ENCODE measurements at places on chromosomes 13 and 19.
A peak's percentile ranks its signal among the peaks of the same experiment; 100 is the strongest.

GRCh38 chr13:88925954-88926353, 1254.8 kb downstream of the SLITRK5 start:
- DNase-seq: no peak

DNA sequence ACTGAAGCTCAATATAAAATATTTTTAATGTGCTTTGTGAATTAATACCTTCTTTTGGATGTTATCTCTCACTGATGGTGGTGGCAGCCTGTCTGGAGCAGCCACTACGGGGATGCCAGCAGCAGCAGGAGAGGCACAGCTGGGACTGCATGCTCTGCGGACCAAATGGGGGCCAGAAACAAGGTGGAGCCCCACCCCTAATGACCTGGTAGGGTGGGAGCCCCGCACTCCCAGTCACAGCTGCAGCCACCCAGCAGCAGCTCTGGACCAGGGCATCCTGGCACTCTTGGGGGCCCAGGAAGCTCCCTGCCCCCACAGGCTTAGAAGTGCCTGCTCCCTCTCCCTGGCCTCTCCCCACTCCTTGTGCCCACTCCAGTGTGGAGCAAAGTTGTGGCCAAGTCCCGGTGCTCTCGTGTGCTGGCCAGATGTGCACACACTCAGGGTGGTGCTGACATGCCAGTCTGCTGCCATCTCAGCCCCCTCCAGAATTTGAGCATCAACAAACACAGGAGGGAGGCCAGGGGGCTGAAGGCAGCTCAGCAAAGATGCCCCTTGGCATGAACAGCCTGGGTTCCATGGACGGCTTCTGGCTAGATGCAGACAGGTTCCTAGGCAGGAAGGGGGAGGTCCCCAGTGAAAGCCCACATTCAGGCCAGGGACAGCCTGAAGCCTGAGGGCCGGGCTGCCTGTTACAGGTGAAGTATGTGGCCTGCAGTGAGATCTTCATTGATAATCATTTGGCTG, 696.7 kb upstream of the SLITRK5 start:
- no peak for DNase-seq

DNA sequence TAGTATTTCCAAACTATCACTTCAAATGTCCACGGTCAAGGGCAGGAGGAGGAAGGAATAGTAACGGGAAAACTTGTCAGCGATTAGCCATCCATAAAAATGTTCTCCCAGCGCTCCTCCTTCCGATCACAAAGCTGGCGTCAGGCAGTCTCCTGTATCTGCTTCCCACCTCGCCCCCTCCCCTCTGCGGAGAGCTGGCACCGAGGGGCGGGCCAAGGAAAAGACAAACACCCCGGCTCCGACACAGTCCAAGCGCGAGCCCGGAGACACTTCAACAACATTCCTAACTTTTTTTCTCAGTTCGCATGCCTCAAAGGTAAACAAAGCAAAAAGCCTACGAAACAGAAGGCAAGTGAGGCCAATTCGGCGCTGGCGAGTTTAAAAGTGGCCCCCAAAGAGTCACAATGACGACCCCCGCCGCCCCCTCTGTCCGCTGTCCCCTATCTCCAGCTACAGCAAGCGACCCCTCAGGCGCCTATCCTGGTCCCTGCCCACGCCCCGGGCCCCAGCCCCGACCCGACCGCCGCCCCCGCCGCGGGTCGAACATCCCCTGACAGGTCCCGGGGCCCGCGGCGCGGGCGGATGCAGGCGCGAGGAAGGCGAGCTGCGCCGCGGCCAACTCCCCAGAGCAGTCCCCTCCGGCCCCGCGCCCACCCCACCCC, 736 bp downstream of the SMAD9 start:
- DNase-seq: no peak

DNA sequence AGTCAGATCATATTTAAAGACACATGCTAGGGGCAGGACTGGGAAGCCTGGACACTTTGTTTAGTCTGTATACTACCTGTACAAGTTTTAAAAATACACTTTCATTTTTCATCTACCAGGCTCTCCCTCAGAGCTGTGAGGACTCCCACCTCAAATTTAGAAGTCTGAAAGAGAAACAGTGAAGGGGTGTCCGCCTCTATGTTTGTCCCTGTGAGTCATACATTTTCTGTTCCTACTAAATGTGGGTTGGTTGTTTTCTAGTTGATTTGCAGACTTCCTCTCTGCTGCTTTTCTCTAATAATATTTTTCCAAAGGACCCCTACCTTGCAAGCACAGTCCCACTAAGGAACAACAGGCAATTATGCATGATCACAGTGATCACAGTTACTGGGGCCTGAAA, 110.5 kb downstream of the ENOX1 start:
- no peak for DNase-seq

- no peak for DNase-seq
Measured at GRCh38 chr13:77176350-77176749, 149.4 kb upstream of the FBXL3 start.

DNA sequence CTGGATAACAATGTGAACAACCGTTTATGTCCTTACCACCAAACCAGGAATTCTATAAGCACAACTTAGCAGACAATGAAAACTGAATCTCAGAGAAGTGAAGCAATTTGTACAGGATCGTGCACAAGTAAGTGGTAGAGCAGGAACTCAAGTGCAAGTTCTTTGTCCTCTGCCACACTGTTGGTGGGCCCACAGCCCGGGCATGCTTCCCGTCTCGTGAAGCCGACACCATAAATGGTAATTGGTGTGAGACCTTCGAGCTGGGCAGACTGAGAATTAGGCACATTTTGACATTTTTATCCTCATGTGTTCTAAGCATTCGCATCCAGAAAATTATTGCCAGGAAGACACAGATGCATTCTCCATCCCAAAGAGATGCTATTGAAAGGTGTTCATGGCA, 27.9 kb upstream of the FLT1 start:
- DNase-seq: no peak

DNA sequence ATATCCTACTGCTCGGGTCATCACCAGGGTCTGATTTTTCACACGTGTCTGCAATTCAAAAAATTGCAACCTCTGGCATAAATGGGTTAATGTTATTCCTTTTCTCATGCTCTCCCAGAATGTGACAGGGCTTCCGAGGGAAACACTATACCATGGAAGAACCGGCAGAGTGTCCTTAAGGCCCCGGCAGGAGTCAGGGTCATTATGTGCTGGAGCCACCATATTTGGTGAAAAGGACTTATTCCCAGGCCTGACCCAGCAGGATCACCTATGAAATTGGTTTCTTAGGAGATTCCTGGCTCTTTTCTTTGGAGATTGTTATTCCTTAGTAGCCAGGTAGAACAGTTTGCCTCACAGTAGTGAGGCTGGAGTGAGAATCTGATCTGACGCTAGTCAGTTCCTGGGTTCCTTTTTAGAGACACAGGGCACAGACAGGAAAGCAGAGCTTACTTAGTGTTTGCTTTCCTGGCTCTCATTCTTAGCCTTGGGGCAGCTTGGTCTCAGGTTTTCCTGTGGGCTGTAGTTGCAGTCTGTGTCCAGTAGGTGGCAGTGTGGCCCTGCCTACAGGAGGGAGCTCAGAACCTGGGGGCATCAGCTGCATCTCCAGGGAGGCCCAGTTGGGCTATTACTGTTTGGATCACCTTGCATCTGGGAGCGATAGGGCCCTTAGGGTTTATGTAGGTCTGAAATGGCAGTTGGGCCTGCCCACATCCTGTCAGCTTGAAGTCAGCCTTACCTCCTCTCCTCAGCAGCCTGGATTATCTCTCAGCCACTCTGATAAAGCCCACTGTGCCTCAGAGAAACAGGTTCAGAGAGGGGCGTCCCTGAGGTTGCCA, 12.4 kb downstream of the SNRNP70 start:
- DNase-seq: peak; percentile 59

GRCh38 chr19:34767951-34768350, 5.1 kb downstream of the ZNF599 start:
- DNase-seq: no peak
